ENCODE measurements at places on chromosomes 2 and 18.

GRCh38 chr2:28172114-28172898, 220.4 kb upstream of the FOSL2 start:
- DNase-seq, result no peak

- DNase-seq, result peak; percentile 55
These were observed 169.1 kb upstream of the KLF7 start for GRCh38 chr2:207334624-207335371.

DNA sequence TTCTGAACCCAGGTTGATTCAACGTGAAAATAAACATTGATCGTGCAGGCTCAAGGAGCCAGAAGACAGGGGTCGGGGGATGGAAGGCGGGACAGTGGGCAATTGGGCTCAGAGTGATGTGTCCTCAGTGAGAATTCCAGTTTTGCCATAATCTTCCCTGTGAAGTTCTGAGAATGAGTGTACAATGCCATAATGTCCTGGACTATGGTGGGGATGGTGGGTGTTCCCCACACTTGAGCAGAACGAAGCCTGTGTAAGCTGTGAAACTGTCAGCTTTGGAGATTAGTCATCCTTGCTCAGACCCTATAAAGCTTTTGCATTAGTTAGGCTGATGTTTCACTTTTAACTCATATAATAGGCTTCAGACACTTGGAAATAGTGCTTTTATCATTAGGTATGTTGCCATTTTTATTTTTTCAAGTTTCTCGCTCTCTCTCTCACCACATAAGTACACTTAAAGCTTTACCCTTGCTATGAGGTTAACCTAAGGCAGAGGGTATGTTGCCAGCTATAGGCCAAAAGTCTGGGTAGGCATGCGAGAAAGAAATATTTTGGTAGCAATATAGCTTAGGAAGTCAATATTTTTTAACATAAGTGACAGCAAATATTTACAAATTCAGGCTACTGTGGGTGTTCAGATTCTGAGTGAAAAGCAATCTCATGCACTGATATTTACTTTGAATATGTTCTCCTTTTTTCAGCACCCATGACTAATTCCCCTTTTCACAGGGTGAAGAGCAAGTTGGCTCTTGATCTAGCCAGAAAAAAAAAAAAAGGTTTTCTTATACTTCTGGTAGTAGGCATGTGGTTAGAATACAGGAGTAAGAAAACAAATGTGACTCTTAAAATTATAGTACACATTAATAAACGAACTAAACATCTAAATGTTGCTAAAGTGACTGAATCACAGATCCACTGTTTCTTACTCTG, 47.2 kb downstream of the CDC42EP3 start:
- DNase-seq, result no peak

GRCh38 chr2:1773883-1774282, 29.6 kb upstream of the PXDN start:
- DNase-seq, result no peak

- DNase-seq, result no peak
These were observed 58.6 kb downstream of the TMEM17 start for GRCh38 chr2:62447411-62447810.

DNA sequence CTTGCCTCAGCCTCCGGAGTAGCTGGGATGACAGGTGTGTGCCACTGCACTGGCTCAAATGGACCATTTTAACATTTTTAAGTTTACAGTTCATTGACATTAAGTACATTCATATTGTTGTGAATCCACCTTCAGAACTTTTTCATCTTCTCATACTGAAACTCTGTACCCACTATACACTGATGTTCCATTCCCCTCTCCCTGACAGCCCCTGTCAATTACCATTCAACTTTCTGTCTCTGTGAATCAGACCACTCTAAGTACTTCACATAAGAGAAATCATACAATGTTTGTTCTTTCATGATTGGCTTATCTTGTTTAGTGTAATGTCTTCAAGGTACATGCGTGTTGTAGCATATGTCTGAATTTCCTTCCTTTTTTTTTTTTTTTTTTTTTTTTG, 1.9 kb upstream of the KIAA2012 start:
- no peak for DNase-seq

GRCh38 chr2:203463266-203463678, 71.8 kb downstream of the RAPH1 start:
- no peak for DNase-seq

GRCh38 chr2:179613299-179613651, 248.1 kb downstream of the ZNF385B start:
- DNase-seq, result no peak

GRCh38 chr18:13726972-13727331, 479 bp downstream of the RNMT start:
- peak; percentile 44 for DNase-seq

- DNase-seq, result no peak
These were observed 19.1 kb downstream of the TRAK2 start for GRCh38 chr2:201432038-201432620.

- DNase-seq, result no peak
These were observed 42.9 kb downstream of the STON1 start for GRCh38 chr2:48572816-48573215.

- peak; percentile 40 for DNase-seq
These were observed 564 bp downstream of the GCC2 start for GRCh38 chr2:108449410-108450130.

DNA sequence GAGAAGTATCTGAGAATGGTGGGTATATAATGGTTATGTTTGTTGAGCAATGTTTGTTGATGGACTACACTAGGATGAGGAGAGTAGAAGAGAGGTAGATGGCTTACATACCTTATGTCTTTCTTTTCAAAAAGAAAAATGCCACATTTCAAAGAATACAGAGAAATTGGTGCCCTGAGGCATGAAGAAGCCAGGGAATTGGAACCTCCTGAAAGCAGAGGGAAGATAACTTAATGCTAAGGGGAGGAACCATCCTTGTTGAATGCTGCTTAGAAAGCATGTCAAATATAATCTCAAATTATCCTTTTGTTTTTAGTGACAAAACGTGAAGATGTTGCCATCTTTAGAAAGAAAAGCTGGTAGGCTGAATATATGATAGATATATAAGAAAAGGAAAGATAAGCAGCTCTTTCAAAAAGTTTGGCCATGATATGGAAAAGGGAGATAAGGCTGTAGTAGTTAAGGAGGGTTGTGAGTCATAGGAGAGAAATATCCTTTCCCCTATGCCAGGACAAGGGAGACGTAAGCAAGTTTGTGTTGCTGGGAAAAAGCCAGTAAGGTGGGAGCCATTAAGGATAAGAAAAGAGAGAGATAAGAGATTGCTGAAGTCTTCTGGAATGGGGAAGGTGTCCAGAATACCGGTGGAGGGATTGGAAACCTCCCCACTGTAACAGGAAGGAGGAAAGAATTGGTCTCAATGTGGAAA, 66.3 kb downstream of the SCN2A start:
- DNase-seq, result no peak

DNA sequence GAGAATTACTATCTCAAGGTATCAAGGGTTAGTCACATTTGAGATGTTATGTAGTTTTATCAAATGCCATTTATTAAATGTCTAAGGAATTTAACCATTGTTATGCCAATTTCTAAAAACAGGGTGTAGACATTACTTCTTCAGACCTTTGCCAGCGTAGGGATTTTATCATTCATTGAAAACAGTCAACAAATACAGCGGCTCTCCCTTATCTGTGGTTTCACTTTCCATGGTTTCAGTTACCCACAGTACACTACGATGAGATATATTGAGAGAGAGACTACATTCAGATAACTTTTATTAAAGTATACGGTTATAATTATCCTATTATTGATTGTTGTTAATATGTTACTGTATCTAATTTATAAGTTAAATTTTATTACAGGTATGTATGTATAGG, 234.7 kb downstream of the TMX3 start:
- DNase-seq, result no peak

GRCh38 chr2:190478572-190479195, 55.8 kb downstream of the NEMP2 start:
- DNase-seq, result no peak

DNA sequence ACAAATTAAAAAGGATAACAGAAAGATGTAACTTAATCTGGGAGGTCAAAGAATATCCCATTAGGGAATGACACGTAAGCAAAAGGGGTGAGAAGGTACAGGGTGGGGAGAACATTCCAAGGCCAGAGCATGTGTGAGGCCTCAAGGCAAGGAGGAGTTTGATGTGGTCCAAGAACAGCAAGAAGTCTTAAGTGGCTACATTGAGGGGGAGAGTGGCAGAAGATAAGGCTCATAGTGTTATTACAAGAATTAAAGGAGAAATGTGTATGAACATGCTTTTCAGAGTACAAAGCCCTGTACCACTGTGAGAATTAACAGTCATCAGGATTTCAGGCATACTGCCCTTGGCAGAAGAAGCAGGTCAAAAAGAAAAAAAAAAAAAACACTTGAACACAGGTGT, 174.4 kb upstream of the ERBB4 start:
- DNase-seq, result no peak

- no peak for DNase-seq
These were observed 1460.4 kb upstream of the ZEB2 start for GRCh38 chr2:145980318-145980717.

GRCh38 chr2:27815860-27816438, 44.4 kb downstream of the MRPL33 start:
- DNase-seq, result no peak

- no peak for DNase-seq
These were observed 134.7 kb downstream of the ASXL3 start for GRCh38 chr18:33712719-33713118.

- DNase-seq, result no peak
These were observed 120.3 kb downstream of the RDH14 start for GRCh38 chr2:18440141-18440661.

DNA sequence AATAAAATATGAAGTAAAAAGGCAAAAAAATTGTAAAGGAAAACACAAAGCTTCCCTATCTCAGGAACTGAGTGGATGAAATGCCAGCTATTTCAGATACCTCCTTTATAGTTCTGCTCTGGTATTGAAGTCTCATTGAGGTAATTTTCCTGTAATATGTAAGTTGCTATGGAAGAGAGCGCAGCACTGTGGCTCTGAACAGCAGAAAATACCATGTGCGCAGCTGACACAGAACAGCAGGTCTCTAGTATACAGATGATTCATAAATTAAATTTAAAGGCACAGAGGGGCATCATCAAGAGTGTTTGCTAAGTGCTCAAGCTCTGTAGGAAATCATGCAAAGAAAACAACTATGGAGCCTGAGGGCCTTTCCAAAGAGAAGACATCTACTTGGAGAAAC, 315.3 kb upstream of the CDH7 start:
- no peak for DNase-seq

DNA sequence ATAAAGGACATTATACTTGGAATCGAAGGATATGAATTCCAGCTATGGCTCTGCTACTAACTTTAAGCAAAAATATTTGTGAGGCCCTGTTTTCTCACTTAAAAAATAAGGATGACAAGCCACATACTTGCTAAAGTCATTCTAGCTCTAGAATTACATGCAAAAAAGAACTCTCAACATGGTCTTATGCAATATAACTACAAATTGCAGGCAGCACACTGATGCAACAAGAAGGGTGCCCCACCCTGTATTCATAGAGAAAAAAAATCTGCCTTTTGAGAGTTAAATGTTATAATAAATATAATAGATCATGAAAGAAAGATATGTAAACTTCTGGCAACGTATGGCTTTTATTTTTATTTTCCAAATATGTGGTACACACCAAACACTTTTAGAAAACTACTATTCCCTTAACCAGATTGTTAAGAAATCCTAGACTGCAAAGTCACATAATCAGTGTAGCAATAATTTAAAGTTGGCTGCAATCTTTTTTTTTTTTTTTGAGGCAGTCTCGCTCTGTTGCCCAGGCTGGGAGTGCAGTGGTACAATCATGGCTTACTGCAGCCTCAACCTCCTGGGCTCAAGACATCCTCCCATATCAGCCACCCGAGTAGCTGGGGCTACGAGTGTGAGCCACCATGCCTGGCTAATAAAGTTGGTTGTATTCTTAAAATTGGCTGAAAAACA, 40.2 kb upstream of the WDSUB1 start:
- DNase-seq, result no peak

DNA sequence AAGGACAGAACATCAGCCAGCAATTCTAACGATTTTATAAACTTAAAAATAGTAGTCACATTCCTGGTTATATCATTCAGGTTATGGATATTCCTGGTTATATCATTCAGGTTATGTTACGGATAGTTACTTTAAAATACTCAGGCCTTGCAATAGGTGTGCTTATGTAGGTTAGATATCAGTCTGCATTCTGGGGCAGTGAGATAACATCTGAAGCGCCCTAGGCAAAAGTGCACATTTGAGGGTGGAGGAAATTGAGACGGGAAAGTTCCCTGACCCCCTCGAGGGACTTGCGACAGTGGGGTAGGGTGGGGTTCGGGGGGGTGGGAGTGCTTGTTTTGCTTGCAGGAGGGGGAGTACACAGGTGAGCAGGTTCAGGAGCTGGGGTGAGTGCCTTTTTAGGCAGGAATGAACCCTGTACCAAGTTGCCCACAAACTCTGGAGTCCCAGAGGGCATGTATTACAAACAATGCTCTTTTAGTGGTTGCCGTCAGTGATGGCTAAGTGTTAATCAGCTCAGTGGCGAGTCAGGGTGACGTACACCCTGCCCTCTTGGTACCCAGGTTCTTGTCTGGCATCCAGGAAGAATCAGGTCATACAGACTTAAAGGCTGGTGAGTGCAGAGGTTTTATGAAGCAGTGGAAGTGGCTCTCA, 31.8 kb downstream of the CREG2 start:
- no peak for DNase-seq

- DNase-seq, result no peak
These were observed 535.7 kb upstream of the ZEB2 start for GRCh38 chr2:145055651-145056050.

- DNase-seq, result no peak
These were observed 72.2 kb upstream of the PHLPP1 start for GRCh38 chr18:62643181-62643580.

- no peak for DNase-seq
These were observed 125.5 kb upstream of the SERTAD2 start for GRCh38 chr2:64779117-64779690.

DNA sequence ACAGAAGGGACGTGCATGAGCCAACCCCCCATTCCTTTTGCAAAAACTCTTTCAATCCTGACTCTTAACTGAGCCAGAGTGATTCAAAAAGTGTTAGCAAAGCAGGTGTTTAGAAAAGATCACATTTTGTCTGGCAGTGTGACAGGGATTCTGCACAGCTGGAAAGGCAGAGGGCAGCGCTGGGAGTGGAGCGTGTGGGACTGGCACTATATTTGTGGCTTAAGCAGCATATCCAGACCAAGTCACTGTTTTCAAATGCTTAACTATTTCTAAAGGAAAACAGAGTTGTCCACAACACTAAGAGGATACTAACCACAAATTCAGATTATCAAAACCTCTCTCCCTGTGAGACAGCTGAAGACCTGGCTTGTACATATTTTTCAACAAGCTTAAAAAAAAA, 19.0 kb downstream of the CABYR start:
- DNase-seq, result no peak

GRCh38 chr2:73821227-73821626, 7.5 kb upstream of the STAMBP start:
- DNase-seq, result peak; percentile 22
